ENCODE measurements at places on chromosomes 16 and 17. TPM values are rescaled to one million over a fixed set of nuclear protein-coding genes. Genes with fewer than 3 reads are reported as not detected.

Gene MAP2K6
- total RNA-seq, result 47.3 TPM

Gene TMED6
- total RNA-seq, result not detected

Gene PTGES3L
- total RNA-seq, result 2.5 TPM

Gene SHISA9
- 33.5 TPM for total RNA-seq

Gene PRSS33
- not detected for total RNA-seq

Gene ANKRD40CL
- total RNA-seq, result not detected

Gene BRIP1
- 7.5 TPM for total RNA-seq

Gene CRHR1
- 16.6 TPM for total RNA-seq

Gene SLC47A1
- 1.6 TPM for total RNA-seq

Gene ZFPM1
- 2.2 TPM for total RNA-seq

Gene EME1
- total RNA-seq, result 3.4 TPM

Gene CCL16
- not detected for total RNA-seq

Gene KRT24
- total RNA-seq, result not detected

Gene DHODH
- total RNA-seq, result 4.1 TPM

Gene SEZ6
- total RNA-seq, result 105 TPM

Gene GNGT2
- total RNA-seq, result not detected

Gene RGS9
- total RNA-seq, result 14.1 TPM

Gene SLC5A11
- total RNA-seq, result not detected

Gene PPM1E
- total RNA-seq, result 52.3 TPM

Gene MT1F
- 3.8 TPM for total RNA-seq

Gene PYDC1
- total RNA-seq, result not detected

All from parietal lobe (tissue), 2 donors.